ENCODE measurements at places on chromosomes 6 and 20.

GRCh38 chr6:50062051-50062450 lies 12.3 kb upstream of the DEFB112 start:
- no peak for DNase-seq

- DNase-seq = no peak
Measured at GRCh38 chr20:52688345-52688744, 283.8 kb upstream of the TSHZ2 start.

DNA sequence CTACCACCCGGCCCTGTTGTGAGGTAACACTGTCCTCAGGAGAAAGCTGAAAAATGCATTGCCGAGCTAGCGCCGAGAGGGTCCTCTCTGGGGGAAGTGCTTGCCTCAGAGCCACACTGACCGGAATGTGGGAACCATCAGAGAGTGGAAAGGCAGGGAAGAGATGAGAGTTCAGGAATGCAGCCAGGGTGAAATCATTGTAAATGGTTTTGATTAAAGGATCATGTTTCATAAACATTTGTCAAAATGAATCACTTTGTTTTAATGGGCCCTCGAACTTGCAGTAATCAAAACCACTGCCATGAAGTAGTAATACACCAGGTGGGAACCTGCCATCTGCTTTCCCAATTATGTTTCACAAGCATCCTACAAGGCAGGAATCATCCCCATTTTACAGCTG lies 16.9 kb upstream of the IL17F start:
- no peak for DNase-seq

- DNase-seq = no peak
Measured at GRCh38 chr6:108630050-108630714, 69.5 kb downstream of the FOXO3 start.

GRCh38 chr6:112221981-112222852 lies 32.1 kb downstream of the LAMA4 start:
- no peak for DNase-seq

GRCh38 chr6:33139596-33140206 lies 52.6 kb downstream of the COL11A2 start:
- DNase-seq = no peak

DNA sequence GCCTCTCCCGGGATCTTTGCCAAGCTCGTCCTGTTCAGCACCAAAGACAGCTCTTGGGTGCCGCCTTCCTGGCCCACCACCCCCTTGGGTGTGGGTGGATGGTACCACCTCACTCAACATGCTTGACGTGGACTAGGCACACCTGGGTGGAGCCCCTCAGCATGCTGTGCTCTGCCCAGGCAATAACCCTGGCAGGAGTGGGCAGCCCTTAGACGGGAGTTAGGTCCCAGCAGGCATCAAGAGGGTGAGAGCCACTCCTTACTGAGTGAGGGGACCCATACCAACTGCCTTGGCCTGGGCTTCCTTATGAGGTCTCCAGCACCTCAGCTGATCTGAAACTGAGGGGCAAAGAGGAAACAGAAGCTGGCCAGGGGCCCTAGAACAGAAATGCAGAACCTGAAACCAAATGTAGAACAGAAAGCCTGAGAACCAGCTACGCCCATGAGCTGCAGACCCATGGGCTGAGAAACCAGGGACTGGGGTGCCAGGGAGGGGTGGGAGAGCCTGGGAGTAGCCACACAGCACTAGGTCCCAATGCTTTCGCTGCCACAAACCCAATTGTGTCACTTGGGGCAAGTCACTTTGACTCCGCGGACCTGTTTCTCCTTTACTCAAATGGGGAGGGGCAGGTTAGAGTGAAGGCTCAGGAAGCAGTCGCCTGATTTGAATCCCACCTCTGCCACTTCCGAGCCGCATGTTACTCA lies 2.0 kb downstream of the FGD2 start:
- DNase-seq = no peak

- no peak for DNase-seq
Measured at GRCh38 chr6:51467231-51467952, 620.0 kb downstream of the PKHD1 start.

- DNase-seq = no peak
Measured at GRCh38 chr6:170102582-170103481, 188.0 kb downstream of the DLL1 start.

DNA sequence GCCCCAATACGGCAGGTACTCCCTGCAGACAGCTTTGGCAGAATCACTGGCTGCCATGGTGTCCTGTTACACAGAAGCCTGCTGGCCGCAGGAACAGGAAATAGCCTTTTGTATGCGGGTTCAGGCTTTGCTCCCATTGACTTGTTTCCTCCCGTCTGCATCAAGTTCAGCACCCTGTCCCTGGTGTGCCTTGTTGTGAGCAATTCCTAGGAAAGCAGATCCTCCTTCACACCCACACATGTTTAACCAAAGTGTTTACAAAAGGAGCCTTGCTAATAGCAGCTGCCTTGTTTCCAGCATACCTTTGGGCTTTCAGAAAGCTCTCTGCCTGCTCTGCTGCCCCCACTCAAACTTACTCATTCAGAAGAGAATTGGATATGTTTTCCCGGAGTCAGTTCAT lies 127.2 kb upstream of the SUPT3H start:
- DNase-seq = no peak

GRCh38 chr20:57712851-57713504 lies 3.2 kb upstream of the PMEPA1 start:
- DNase-seq = no peak

GRCh38 chr6:31834367-31835250 lies 7.1 kb downstream of the HSPA1B start:
- DNase-seq = peak; percentile 59

- DNase-seq = no peak
Measured at GRCh38 chr6:163776906-163777686, 362.6 kb downstream of the QKI start.

DNA sequence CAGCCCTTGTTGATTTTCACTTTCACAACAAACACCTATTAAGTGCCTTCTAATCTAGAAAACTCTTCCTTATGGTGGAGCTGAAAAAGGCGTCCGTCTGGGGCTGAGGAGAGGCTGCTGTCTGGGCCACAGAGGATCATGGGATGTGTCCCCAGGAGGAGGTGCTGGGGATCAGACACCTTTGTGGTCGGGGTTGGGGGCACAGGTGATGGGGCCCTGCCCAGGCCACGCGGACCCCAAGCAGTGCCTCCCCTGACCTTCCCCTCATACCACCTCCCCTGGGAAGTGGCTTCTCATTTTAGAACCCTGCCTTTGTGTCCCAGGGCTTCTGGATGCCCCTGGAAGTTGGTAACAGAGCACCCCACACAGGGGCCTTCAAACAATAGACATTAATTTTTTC lies 41.1 kb downstream of the SUN5 start:
- DNase-seq = no peak

DNA sequence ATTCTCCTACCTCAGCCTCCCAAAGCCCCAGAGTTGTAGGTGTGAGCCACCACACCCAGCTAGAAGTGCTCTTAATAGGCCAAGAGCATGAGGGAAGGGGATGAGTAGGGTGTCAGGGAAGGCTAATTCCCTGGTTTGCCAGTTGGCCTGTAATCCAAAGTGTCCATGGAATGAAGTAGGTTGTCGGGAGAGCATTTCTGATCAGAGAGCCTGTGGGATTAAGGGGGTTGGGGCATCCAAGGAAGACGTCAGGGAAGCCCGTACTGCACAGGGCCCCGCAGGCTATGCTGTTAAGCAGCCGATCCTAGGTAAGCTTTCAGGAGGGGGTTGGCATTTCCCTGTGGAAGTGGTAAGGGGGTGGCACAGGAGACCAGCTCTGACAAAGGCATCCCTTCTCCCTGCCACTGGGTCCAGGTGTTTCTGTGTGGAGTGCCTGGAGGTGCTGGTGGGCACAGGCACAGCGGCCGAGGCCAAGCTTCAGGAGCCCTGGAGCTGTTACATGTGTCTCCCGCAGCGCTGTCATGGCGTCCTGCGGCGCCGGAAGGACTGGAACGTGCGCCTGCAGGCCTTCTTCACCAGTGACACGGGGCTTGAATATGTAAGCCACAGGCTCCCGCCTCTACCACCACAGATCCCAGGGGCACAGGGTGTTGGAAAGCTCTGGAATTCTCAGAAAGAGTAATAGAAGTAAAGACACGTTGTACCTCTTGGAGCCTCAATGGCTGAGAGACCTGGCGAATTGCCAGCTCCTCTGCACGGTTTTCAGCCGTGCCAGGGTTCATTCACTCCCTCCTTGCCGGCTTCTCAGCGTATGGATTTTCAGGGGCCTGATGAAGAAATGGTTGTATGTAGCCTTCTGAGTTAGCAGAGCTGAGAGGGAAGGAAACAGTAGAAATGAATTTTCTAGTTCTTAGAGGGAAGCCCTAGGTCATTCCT lies 21.4 kb upstream of the MAPRE1 start:
- no peak for DNase-seq

DNA sequence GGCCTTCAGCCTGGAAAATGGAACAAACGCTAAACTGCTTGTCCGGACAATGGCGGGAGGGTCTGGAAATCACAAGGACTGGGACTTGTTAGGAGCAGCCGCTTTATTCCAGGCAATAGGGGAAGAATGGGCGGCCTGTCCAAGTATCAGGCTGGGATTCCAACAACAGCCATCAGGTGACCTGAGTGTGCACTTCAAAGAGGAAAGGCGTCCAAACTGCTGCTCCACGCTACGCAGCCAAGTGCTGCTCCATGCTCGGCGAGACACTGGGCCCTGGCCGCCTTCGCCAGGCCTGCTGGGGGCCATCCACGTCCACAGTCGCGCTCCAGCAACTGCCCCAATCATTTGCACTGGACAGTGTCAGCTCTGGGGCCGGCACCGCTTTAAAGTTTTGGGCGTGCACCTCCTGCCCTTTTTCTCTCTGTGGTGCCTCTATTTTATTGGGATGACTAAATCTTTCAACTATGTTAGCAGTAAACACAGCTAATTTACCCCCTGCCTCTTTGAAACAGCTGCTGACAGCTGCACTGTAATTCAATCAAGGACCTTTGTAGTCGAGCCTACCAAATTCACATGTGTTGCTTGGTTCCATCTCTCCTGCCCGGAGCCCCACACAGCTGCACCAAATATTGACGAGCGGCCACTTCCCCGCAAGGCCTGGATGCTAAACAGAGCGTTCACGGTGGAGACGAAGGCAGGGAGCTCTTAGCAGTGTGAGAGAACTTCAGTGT lies 98.3 kb downstream of the BMP7 start:
- no peak for DNase-seq

GRCh38 chr20:48724891-48725554 lies 102.8 kb downstream of the PREX1 start:
- no peak for DNase-seq

DNA sequence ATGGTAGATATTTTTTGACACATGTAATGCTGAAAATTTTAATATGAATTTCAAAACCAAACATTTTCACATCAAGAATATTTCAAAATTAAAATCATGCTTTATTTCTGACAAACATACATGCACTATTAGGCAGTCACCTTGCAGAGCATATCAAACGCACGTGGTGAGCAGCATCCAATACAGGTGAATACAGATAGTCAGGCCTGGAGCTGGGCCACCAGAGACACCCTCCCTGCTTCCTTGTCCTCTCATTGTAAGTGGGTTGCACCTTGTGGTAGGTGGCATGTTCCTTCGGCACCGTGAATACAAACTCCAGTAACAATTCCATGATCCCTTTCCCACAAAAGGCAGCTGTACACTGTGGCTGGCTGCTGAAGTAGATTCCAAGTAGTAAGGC lies 8.9 kb downstream of the REV3L start:
- no peak for DNase-seq

All from activated CD4-positive, CD25-positive, alpha-beta regulatory T cell (primary cell).